Spleen (tissue), 13 donors: ENCODE measurements at places on chromosomes 6 and 20. TPM values are rescaled to one million over a fixed set of nuclear protein-coding genes. Genes with fewer than 3 reads are reported as not detected.

GRCh38 chr6:135586388-135586787, 88.8 kb upstream of the AHI1 start:
- no peak for DNase-seq
- H3K27me3 ChIP-seq: no peaks in the 10 kb centered on the region
- H3K4me1 ChIP-seq: no peaks in the 10 kb centered on the region
- H3K4me3 ChIP-seq: no peak overlapping the region
- H3K36me3 ChIP-seq: no peaks in the 10 kb centered on the region

GRCh38 chr6:99588618-99589289, 17.9 kb upstream of the PRDM13 start:
- peak; percentile 89 for DNase-seq
- H3K4me3 ChIP-seq: peak overlapping the region; percentile 44
- H3K27me3 ChIP-seq: peaks cover 73% of the 10 kb centered on the region
- no peak overlapping the region for H3K27ac ChIP-seq
- H3K4me1 ChIP-seq: peaks cover 39% of the 10 kb centered on the region
- no peaks in the 10 kb centered on the region for H3K36me3 ChIP-seq

GRCh38 chr6:154822947-154823558, 89.8 kb downstream of the SCAF8 start:
- H3K4me1 ChIP-seq: peaks cover 21% of the 10 kb centered on the region
- no peak overlapping the region for H3K4me3 ChIP-seq
- no peaks in the 10 kb centered on the region for H3K36me3 ChIP-seq
- H3K27ac ChIP-seq: no peak overlapping the region

GRCh38 chr6:22087960-22088706, 208.7 kb downstream of the PRL start:
- H3K4me1 ChIP-seq: no peaks in the 10 kb centered on the region
- no peak for DNase-seq
- no peak overlapping the region for H3K4me3 ChIP-seq

The HDGFL1 gene
- total RNA-seq: not detected

The GLP1R gene
- total RNA-seq: not detected
